ENCODE measurements at places on chromosomes 12 and 14.

DNA sequence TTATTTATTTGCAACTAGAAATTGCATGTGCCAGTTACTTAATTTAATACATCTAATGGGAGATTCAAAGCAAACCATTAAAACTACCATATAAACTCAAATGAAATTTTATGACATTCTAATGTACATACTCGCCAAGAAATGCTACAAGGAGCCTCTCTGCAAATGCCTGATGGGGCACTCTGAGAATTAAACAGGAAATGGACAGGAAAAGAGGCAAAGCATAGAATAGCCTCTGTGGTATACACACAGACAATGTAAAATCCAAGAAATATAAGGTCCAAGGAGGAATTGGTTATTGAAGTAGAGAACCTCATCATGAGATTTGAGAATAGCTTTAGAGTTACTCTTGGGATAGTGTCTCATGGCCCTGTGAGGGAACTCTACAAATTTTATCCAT lies 41.2 kb downstream of the RAB21 start:
- DNase-seq, result no peak

GRCh38 chr12:6998715-6999451 lies 19.4 kb downstream of the LPCAT3 start:
- no peak for DNase-seq

GRCh38 chr14:51595881-51596455 lies 55.7 kb upstream of the FRMD6 start:
- no peak for DNase-seq

DNA sequence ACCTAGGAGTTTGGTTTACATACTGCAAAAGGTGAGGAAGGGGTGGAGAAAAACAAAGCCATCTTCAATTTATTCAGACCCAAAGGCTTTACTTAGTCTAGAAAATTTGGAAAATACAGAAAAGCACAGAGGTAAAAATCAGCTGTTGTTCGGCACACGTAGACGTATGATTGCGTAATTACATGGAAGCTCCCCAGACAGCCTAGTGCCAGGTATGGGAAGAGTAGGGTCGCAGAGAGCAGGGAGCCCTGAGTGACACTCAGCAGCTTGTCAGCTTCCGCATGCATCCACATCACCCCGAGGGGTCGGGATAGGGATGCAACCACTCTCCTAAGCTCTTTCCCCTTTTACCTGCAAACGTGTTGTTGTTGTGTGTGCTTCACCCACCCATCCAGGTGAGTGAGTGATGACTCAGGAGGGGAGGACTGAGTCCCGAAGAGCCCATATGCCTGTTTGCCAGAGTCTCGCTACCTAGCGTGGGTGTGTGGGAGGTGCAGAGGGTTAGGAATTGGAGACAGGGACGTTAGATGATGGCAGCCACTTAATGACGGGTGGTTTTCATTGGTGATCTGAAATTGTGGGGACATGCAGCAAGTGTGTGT lies 20.1 kb downstream of the PIWIL1 start:
- DNase-seq, result no peak

DNA sequence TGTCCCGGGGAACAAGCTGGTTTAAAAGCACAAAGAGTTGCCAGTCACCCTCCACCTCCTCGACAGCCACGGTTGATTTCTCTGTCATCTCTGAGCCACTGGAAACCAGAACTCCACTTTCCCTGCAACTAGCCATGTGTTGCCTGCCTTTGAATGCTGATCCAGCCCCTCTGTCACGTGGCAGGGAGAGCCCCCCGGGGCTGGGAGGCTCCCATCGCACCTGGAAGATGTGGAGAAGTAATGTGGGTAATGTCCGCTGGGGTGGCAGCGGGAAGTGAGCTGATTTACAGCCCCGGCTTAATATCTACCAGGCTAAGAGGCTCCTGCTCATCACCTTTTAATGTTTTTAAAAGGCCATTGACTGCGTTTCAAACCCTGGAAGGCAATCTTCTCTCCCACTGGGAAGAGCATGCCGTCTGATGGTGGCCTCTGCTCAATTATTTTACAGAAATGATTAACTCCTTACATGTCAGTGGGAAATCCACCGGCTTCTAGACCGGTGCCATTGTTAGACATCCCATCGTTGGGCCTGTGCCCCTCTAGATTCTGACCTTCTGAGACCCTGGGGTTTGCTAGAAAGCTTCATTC lies 7.4 kb downstream of the PRIMA1 start:
- no peak for DNase-seq

DNA sequence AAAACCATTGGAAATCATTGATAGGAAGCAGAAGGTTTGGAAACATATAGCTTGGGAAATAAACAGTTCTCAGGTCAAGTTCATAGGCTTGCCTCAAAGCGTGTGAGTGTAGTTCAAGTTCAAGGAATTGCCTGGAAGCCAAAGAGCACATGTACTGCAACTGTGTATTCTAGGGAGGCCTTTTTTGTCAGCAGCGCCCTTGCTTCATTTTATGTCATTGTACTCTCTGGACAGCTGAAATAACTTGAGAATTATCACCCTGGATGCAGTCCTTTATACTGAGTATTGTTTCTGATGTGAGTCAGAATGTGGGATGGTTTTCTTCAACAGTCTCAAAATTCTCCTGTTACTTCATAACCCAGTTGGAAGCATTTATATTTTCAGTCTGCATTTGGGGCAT lies 16.0 kb upstream of the EVL start:
- DNase-seq, result no peak

- no peak for DNase-seq
Observed at GRCh38 chr12:93819050-93819491, 141.9 kb downstream of the CRADD start.

DNA sequence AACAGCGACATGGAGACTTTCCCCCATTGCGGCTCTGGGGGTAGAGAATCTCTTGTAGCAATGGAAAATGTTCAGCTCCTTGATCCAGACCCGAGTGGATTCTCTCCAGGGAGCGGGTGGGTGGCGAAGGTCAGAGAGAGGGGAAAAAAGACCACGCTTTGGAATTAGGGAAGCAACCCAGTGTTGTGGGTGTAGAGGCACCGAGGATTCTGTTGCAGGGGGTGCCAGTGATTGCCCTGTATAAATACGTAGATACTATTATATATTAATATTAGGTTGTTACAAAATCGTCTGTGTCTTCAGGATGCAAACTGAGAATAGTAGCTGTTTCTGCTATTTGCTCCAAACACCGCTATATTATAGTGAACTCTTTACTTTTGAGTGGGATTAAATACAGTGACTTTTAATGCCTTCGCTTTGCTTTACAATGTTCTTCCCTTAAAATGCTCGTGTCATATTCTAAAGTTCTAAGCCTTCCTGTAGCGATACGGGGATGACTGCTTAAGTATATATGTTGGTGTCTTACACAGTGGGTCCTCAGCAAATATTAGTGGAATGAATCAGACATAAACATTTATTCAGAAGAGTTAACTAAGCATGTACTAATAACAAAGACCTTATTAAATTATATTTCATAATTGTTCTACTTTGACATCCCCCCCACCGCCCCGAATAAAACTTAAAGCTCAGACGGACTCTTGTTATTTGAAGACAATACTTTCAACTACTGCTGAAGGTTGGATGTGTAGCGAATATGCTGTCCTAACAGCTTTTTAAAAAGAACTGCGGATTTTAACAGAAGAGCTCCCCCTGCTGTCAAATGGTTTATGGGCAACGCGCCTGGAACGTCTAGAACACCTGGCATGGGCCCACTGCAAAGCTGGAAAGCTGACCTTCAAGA lies 136.4 kb upstream of the KRAS start:
- peak; percentile 43 for DNase-seq

DNA sequence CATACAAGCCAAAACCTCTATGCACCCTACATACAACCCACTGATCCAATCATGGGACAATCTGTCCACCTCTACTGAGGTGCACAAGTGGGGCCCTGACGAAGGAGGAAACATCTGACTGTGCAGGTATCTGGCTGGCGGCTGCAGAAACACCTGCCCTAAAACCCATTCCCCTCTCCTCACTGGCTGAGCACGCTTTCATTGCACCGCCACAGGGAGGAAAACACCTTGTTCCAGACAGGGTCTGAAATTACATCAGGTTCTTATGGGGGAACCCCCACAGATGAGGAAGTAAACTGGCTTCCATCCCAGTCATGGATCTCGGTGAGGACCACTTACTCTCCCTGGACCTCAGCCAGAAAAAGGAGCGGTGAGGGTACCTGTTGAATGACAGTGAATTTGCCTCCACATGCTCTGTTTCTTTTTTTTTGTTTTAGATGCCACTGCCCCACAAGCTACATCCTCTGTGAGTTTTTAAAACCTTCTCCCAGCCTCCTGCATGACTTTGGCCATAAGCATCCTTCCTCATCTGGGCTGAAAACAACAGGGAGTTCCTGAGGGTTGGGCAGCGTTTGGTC lies 23.8 kb upstream of the DGLUCY start:
- no peak for DNase-seq

DNA sequence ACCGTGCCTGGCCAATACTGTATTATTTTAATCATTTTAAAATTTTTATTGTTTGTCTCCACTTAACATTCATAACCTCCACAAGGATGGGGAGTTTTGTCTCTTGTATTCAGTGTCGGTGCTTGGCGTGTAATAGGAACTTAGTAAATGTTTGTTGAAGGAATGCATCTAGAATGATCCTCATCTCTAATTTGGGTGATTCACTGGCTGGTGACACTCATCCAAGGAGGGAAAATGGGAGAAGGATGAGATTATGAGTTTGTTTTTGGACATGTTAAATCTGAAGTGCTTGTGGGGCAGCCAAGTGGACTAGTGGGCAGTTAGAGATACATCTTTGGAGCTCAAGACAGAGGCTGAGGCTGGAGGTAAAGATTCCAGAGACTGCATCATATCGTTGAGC lies 5.1 kb downstream of the KLC1 start:
- DNase-seq, result no peak

DNA sequence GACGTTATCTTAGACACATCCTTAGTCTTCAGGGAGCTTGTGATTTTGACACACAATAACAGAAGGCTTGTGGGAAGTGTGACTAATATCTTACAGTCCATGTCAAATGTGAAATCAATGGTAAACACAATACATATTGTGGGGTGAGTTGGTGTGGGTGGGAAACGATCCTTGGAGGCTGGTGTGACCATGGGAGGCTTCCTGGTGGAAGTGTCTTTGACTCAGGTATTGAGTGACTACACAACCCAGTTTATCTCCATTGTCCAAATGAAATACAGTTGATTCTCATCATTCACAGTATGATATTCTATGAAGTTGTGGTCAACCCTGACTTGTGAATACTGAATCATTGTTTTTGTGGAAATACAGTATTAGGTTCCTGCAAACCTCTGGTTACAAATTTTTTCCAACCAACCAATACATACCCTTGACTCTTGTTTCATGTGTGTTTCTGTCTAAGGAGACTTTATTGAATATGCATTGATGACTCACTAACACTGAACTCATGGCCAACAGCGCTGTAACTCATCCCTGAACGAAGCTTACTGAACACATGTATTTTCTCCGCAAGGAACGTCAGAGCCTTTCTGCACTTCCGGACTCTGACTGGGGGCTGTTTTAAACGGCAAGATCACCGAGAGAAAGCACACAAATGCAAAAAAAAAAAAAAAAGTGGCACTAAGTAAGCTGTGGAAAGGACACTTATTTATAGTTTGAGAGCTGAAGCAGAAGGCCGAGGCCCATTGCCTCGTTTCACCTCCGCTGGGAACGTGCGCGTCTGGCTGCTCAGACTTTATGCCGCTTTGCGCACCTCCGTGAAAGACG lies 59.0 kb downstream of the CLMN start:
- peak; percentile 50 for DNase-seq

DNA sequence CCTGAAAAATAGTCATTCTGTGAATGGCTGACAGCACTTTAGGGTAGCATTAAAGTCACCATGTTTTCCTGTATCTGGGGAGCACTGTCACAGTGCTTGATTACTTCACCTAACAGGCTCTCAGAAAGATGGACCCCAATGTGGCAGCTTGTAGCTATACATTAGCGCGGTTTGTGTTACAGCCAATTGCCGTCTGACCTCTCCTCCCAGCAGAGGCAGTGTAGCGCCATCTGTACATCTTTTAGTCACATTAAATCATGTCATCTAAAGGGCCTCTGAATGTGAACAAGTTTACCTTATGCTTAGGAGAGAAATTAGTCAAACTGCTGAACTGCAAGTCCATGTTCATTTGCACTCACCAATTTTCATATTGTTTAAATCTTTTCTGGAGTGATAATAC lies 113.7 kb downstream of the LMO3 start:
- DNase-seq, result no peak

- DNase-seq, result no peak
Observed at GRCh38 chr12:124698211-124698997, 131.0 kb upstream of the NCOR2 start.

DNA sequence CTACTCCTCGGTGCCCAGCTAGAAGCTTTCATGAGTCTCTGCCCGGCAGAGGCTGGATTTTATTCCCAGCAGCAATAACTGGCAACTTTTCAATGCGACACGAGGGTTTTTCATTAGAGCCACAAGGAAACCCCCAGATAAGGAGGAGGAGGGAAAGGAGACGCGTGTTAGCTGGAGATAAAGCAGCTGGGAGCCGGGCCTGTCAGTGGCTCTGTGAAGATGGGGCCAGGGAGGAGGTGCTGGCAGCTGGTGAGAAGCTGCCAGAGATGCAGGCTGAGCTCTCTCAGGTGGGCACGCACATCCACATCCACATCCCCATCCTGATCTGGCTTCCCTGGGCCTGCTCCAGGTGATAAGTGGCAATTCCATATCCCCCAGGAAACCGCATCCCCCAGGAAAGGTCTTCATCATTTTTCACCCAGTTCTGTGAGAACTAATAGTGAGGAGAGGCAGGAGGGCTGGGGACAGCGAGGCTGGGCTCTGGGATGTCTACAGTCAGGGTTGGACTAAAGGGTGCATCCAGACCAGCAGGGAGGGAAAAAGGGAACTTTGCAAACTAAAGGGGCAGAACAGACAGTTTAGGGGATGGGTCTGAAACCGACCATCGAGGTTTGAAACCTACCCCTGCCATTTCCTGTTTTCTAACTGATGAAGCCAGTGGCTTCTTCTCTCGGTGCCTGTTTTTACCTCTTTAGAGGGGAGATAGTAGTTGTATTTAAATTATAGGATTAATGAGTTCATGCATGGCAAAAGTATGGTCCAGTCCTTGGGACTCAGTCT lies 413.2 kb downstream of the DPF3 start:
- no peak for DNase-seq

- no peak for DNase-seq
Observed at GRCh38 chr14:70020352-70021170, 141.3 kb downstream of the SMOC1 start.

GRCh38 chr14:56138928-56139327 lies 20.7 kb downstream of the PELI2 start:
- no peak for DNase-seq

- DNase-seq, result no peak
Observed at GRCh38 chr12:12405882-12406281, 49.0 kb downstream of the BORCS5 start.

- no peak for DNase-seq
Observed at GRCh38 chr12:92446083-92446460, 256.7 kb upstream of the PLEKHG7 start.

- DNase-seq, result no peak
Observed at GRCh38 chr14:65575389-65575788, 162.9 kb downstream of the FUT8 start.

GRCh38 chr14:80770114-80770908 lies 171.2 kb downstream of the CEP128 start:
- no peak for DNase-seq

- DNase-seq, result no peak
Observed at GRCh38 chr14:78455896-78456435, 285.8 kb downstream of the NRXN3 start.

- no peak for DNase-seq
Observed at GRCh38 chr12:41052441-41052840, 135.7 kb upstream of the PDZRN4 start.

- DNase-seq, result no peak
Observed at GRCh38 chr14:91047174-91047753, 13.2 kb downstream of the RPS6KA5 start.

GRCh38 chr12:56261503-56262232 lies 3.5 kb upstream of the ANKRD52 start:
- no peak for DNase-seq

- DNase-seq, result no peak
Observed at GRCh38 chr14:94681300-94682060, 69.3 kb downstream of the SERPINA3 start.
